ENCODE measurements at places on chromosomes 5 and 9.

- DNase-seq = no peak
These were observed 3.7 kb downstream of the SLC31A2 start for GRCh38 chr9:113154471-113154870.

DNA sequence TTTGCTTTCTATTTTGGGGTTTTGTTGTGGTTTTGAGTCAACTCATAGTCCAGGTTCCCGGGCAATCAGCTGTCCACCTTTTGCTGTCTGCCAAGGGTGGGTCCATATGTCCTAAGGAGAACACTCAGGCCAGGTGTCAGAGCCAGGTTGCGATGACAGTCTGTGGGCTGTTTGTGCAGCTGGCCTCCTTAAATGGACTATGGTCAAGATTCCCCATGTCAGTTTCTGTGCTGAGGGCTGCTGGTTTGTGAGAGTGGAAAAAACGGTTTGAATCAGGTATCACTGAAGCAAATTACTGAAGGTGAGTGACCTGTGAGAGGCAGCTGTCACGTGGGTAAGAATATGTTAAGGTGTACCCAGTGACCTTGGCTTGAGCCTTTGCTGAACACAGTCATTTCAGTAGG is 33.0 kb downstream of the SNX30 start:
- DNase-seq = no peak

- DNase-seq = no peak
These were observed 437.1 kb upstream of the TLE4 start for GRCh38 chr9:79134654-79135053.

DNA sequence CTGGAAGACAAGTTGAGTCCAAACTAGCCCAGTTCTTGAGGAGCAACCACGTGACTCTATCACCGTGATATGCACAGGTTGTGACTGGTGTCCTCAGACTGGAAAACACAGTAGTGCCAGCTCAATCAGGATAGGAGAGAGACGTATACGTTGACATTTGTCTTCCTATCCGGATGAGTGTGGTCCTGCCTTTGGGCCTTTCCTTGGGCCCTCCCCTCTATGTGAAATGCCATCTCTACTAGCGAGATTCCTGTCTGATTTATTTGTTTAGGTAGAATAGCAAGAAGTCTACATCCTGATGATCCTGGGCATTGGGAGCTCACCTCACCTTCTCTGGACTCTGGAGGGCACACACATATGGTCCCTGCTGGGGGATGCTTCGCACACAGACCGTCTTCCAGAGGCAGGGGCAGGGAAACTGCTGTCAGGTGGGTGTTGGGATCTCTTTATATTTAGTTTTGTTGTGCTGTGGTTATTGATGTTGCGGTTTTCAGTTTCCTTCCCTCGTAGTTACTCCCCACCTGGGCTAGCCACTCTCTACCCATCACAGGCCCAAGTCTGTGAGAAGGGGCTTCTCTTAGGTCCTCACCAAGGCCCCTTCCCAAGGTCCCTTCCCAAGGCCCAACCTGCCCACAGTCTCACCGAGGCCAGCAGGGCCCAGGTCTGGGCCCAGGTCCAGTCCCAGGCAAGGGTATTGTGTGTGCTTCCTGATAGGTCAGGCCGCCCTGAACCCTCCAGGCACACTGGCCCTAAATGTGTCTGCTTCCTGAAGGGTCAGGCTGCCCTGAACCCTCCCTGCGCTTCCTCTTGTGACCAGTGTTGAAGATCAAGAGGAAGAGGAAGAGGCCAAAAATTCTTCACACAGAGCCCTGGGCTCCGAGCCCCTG is 19.0 kb upstream of the SPINK4 start:
- DNase-seq = no peak

DNA sequence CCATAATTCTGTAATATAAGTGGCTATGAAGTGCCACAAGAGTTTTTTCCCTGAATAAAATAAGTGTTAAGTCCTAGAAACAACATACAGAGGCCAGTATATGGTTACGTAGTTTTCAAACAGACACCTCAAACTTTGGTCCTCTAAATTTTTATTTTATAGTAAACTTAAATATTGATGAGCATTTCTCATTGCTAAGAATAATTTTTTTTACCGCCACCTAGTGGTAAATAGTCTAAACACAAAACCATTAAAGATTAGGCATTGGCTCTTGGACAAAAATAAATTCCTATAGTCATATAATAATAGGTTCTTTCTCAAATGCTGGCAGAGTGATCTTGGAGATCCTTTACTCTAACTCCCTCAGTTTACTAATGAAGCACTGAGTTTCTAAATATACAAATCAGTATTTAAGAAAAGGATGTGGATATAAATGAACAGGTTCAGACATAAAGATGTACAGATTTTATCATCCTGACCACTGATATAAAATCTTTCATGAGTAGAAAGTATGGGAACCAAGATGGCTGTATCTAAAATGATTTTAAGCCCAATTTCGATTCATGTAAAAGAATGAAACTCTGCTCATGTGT is 136.2 kb downstream of the FANCC start:
- peak; percentile 12 for DNase-seq

DNA sequence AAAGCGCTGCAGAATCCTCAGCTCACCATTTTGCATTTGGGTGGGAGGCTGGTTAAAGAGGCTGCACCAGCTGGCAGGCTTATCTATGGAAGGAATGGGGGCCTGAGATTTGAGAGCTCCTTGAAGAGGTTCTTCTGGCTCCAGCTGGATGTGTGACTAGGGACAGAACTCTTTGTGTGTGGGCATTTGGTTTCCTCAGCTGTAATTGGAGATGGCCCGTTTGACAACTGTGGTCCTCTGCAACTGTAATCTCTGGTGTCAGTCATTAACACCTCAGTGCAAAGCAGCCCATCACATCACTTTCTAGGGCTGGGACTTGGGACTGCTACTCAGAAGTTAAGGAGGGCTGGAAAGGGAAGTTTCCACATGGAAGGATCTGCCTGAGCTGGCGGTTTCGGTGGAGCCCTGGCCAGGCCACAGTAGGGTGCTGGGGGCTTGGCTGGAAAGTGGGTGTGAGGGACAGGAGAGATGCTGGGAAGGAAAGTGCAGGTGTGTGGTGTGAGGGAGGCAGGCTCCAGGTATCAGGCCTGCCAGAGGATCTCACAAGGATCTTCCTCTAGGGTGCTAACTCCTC is 193.8 kb downstream of the GADD45G start:
- no peak for DNase-seq

DNA sequence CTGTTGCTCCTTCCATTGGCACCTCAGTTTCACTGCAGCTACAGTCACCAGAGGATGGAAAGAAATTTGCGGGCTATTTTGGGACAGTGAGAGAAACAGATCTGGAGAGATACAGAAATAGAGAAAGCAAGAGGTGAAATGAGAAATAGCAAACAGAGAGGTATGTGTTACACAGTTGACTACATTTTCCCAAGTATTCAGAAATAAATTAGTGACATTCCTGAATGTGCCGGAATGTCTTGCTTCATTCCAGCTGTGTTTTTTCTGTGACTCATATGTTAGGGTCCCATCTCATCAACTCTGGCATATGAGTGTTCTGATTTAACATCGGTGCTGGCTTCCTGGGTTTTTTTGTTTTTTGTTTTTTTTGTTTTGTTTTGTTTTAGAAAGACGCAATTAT is 63.8 kb upstream of the ZNF462 start:
- no peak for DNase-seq

GRCh38 chr9:15513335-15513734 is 2.6 kb upstream of the PSIP1 start:
- DNase-seq = no peak

DNA sequence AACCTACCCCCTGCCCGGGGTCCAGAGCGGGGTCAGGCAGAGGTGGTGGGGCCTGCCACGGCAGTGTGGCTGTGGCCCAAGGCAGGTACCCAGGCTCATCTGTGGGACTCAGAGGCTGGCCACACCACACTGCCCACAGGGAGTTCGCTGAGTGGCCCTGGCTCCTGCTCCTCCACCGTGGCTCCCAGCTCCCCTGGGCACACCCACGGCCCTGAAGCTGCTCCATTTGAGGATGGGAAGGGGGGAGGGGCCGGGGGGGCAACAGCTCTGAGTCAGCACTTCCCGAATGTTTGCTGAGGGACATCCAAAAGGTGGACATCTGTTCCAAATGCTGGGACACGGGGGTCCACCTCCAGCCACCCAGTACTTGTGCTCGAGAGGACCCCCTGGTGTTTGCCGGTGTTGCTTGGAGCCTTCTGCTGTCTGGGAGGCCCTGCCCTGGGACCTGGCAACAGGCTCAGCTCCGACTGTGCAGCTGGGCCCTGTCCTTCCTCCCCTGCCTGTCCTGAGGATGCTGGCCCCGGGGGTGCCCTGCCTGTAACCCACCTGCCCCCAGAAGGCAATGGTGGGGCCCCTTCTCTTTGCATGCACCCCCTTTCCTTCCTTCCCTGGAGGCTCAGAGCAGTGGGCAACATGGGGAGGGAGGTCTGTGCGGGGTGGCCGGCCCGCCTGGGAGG is 2.5 kb upstream of the NRARP start:
- no peak for DNase-seq

- DNase-seq = no peak
These were observed 788.8 kb upstream of the EDIL3 start for GRCh38 chr5:85173469-85173868.

DNA sequence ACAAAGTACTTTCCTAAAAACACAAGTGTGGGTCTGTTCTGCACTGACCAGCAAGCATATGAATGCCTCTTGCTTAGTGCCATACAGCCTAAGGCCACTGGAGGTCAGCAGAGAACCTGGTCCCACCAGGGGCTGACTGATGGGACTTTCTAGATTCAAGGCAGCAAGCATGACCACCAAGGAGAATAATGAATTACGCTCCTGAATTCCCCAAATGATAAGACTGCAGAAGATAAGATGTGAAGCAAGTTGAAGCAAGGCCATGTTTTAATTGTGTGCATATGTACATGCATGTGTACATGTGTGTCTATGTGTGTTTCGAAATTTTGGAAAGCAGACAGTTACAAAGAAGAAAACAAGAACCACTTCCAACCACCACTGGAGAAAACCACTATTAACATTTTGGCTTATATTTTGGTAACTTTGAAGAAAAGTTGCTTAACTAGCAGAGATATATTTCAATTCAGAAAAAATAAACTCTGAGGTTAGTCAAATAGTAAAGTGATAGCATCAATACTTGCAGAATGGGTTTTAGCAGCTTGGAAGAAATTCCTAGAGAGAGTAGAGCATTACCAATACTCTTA is 70.5 kb downstream of the ERP44 start:
- peak; percentile 82 for DNase-seq

DNA sequence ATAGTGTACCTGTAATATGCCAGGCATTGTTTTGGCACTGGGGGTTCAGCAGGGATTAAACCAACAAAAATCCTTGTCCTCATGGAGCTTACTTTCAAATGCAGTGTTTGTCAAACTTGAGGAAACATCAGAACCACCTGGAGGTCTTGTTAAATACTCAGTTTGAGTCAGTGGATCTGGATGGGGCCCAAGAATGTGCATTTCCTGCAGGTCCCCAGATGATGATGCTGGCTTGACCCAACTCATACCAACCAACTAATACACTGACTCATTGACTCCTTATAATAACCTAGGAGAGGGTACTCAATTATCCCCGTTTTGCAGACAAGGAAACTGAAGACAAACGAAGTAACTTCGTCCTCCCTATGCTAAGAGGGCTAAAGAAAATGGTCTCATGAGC is 11.3 kb downstream of the WWC1 start:
- no peak for DNase-seq

DNA sequence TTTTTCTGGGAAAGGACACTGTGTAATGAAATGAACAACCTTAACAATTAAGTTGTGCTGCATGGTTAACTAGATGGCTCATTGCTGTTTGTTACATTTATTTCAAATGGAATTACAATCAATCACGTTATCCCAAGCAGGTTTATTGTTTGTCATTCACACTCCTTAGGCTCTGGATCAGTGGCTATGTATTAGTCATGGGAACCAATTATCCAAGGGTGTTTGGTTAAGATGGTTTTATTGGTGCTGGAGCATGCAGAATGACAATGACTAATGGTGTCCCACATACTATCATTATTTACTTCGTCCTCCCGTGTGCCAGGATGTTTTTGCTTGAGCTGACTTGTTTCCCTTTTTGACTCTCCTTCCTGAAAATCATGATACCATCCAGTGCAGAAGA is 10.6 kb upstream of the TRPC7 start:
- DNase-seq = no peak

DNA sequence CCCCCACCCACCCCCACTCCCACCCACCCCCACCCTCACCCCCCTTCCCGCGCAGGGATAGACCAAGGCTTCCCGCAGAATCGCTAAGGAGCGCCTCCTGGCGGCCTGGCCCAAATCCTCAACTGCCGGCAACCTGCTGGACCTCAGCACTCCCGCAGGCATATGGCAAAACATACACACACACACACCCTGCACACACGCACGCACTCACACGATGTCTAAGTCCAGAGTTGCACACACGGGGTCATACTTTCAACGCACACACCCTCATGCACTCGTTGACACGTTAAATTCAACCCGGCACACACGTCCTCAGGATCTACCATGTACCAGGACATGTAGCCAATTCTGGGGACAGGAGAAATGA is 1.7 kb downstream of the CPLX2 start:
- DNase-seq = peak; percentile 9

DNA sequence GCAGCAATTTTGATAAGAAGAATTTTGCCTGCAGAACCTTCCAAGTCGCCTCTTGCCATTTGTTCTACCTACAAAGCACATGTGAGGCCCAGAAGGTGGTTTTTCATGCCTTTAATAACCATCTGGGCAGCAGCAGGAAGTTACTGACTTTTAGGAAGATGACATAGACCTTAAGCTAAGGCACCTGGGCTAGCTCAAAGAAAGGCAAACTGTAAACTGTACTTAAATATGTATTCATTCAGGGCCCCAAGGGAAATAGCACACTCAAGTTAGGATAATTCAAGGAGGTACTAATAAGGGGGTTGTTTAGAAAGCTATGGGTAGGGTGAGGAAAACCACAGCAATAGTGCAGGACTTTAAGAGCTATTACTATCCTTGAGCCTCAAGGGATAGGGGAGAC is 57.3 kb upstream of the HSPB3 start:
- DNase-seq = no peak

DNA sequence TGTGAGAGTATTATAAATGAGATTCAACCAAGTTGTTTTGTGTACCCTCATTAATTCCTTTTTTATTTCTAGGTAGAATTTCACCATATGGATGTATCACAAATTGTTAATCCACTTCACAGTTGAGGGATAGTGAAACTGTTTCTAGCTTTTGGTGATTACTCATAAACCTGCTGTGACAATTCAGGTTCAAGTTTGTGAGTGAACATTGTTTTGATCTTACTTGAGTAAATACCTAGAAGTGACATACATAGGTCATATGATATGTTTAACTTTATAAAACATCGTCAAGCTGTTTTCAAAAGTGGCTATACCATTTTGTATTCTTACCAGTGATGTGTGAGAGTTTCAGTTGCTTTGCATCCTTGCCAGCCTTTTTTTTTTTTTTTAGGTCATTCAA is 112.9 kb downstream of the CAMK4 start:
- DNase-seq = no peak

GRCh38 chr5:97874491-97874890 is 691.4 kb upstream of the RIOK2 start:
- DNase-seq = no peak

DNA sequence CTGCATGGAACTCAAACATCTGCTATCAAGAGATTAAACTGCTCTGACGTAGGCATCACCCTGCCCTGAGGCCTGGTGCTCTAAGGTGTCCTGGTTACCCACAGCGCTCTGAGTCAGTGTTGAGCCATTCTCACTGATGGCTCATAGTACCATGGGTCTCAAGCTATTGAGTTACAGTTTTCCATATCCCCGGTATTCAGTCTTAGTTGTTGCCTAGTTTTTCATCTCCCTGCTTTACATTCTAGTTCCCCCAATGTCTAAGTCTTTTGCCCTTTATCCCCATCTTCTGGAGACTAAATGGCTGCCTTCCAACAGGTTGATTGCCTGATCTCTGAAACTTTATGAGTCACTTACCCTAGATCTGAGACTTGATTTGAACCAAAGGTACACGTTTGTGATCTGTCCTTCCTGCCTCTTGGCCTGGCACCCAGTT is 161.2 kb upstream of the PTGER4 start:
- DNase-seq = no peak

Measured in hematopoietic multipotent progenitor cell treated with erythropoietin and hydrocortisone succinate and interleukin-3 and kit ligand, for 17 days (in vitro differentiated cells).